ENCODE measurements at places on chromosomes 7 and 10. TPM values are rescaled to one million over a fixed set of nuclear protein-coding genes. Genes with fewer than 3 reads are reported as not detected.

Gene SCIN
- total RNA-seq: not detected

Gene PHYHIPL
- total RNA-seq: 2.3 TPM

Gene C10orf120
- not detected for total RNA-seq

Gene KIF5B
- total RNA-seq: 120 TPM

Gene AEBP1
- total RNA-seq: 90.4 TPM

All from myometrial cell (primary cell).